Posterior cingulate gyrus (tissue), 11 donors: ENCODE measurements at places on chromosomes 3 and 15.

- DNase-seq: no peak
These were observed 166.4 kb downstream of the SUCNR1 start for GRCh38 chr3:152039887-152040286.

- no peak for DNase-seq
These were observed 449.5 kb upstream of the TBL1XR1 start for GRCh38 chr3:177646749-177647148.

DNA sequence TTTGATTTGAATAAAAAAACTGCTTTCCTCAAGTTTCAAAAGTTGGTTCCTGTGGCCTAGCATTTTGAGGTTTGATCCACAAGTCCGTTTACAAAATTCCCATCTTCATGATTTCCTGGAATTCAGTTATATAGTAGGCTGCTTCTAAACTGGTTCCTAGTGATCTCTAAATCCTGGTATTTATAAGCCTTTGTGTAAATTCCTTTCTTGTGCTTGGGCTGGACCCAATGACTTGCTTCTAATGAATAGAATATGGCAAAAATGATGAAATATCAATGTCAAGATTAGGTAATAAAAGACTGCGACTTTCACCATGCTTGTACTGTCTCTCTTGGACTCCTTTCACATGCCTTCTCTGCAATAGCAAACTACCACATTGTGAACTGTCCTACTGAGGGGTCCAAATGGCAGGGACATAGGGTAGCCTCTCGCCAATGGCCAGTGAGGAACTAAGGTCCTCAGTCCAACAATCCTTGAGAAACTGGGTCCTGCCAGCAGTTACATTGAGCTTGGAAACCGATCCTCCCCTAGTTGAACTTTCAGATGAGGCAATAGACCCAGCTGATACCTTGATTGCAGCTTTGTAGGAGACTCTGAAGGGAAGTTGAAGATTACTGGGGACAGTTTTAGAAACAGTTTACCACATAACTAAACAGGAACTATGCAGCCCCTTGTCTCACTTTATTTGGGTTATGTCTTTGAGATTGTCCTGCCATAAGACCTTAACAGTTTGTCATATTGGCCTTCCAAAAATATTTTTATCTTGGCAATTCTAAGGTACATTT is 303.9 kb upstream of the TBC1D5 start:
- DNase-seq: no peak

DNA sequence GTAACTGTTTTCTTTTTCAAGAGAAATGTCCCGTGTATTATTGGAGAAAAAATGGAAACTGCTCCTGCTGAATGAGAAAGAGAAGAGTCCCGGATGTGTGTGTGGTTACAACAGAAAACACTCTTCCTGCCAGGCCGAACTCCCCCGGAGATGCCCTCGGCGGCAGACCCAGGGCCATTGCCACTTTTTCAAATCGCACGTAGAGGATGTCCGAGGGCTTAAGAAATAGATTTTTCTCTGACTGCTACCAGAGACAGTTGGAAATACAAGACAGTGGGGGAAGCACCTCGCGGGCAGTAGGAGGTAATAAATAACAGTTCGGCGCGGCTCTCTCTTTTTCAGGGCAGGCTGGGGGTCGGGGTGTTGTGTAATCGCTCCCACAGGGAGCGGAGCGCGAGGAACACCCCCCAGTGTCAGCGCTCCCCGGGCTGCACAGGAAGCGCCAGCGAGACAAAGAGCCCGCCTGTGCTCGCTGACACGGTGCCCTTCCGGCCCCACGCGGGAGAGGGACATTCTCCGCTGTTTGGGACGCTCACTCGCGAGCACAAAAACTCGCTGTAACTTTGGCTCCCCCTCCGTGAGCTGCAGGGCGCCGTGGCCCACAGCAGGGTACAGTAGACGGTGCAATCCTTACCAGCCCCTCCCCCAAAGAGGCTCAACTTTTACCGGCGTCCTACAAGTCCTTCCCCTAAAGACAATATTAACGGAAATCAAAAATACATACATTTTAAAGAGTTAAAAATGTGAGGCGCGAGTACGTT is 1.1 kb downstream of the VGLL4 start:
- peak; percentile 82 for DNase-seq

DNA sequence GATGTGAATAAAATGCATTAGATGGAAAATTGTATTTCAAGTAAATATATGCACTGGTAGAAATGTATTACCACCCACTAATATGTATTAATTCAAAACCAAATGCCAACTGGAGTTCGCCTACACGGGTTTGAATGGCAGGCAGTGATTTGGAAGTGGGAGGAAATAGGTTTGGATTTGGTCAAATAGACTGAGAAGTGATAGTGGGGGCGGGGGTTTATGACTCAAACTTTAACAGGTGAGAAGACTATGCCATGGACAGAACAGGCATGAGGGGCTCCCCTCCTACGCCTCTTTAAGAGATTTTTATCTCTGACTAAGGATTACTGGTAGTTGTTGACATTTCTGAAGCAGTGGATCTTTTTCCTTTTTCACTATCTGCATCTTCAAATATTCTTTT is 677.8 kb downstream of the NTRK3 start:
- no peak for DNase-seq

GRCh38 chr15:56628893-56629532 is 104.3 kb downstream of the ZNF280D start:
- DNase-seq: no peak

GRCh38 chr3:162984746-162985145 is 1488.1 kb downstream of the OTOL1 start:
- DNase-seq: no peak

DNA sequence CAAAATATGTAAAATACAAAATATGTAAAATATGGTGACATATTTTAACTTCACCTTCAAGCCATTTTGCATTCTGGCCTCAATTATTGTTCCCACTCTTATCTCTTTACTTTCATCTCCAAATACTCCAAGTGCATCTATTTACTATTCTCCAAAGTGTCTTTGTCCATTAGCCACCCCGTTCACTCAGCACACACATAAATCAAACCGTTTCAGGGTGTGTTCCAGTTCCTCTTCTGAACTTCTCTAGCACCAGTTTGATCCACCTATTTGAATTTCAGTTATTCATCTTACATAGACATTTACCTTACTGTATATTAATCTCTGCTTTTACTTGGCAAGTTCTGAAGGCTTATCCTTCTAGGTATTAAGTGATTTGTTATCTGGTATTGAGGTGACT is 45.1 kb downstream of the SGO1 start:
- DNase-seq: no peak

DNA sequence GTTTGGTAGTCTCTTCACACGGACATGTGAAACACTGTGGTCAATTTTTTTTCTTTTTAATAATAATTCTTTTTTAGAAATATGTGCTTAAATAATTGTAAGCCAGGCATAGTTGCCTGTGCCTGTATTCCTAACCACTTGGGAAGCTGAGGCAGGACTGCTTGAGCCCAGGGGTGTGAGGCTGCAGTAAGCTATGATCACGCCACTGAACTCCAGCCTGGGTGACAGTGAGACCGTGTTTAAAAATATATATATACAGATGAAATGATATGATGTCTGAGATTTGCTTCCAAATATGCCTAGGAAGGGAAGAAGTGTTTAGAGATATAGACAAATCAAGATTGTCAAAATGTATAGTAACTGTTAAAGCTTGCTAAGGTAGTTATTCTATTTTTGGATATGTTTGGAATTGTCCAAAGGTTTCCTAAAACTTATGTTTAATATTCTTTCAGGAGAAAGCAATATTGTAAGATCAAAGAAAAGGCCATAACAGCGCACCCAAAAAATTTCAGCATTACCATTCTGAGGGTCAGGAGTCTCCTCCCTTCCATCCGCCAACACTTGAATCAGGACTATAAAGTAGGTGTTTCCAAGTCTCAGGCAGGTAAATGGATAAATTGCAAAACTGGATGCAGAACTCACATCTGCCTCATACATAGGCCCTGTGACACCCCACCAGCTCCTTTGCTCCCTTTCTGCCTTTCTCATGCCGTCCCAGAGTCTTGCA is 532 bp upstream of the SELENOT start:
- no peak for DNase-seq

- no peak for DNase-seq
These were observed 21.8 kb upstream of the KLHL24 start for GRCh38 chr3:183613366-183614285.

DNA sequence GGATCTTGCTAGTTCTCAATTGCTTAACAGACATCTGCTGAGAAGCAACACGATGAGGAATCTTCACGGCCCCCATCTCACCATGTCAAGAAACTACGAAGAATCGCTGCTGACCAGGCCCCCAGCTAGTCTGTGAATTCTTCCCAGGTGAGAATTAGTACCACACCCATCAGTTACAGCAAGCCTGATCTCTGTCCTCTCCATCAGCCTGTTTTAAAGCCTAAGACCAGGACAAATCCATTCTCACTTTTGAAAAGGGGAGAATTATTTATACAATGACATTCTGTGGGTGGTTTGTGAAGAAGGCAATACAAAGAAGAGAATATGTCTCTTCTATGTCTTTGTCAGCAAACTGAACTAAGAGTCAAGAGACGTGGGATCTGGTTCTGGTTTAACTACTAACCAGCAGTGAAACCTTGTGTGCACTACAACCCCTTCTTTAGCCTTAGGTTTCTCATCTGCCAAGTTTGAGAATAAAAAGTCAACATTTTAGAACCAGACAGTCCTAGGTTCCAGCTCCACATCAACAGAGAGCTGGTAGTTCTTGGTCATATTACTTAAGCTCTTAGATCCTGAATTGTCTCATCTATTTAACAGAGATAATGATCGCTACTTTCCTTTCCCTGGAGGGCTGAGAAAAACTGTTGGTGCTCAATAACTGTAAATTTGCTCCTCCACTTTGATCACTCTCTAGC is 160.4 kb upstream of the RORA start:
- DNase-seq: no peak

DNA sequence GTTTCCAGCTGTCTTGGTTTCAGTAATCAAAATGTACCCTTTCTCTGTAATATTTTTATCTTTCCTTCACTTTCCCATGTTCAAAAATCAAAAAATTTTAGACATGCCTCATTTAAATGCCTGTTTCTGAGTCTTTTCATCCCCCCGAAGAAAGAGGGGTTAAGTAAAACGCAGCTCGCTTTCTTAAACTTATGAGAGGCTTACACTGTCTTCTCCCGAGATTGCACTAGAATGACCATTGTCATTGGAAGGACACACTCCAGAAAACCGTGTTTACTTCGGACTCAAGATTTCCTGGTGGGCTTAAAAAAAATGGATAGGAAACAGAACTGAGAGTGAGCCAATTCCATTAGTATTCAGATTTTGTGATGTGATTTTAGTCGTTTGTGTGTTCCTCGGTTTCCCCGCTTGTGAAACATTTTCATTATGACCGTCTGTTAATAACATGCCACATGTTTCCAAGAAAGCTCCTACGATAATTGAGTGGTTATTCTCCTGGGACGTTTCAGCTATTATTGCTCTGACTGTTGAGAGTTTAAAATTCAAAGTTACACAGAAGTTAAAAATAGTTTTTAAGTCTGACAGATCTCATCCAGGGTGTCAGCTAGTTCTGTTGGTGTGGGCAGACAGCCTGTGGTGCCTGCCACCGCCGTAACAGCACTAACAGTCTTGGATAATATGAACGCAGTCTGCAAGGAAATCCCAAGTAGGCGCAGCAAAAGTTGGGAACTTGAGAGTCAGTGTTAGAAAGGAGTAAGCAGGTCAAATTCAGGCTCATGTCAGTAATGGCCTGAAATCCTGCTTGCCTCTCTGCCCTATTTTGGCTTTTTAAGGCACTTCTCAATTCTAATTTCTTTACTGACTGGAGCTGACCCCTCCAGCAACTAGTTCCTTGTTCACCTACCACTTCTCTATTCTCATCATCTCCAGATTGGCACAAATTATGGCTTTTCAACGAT is 1.5 kb downstream of the CRYBG3 start:
- peak; percentile 26 for DNase-seq

GRCh38 chr15:71115567-71116351 is 488 bp downstream of the THSD4 start:
- DNase-seq: no peak

DNA sequence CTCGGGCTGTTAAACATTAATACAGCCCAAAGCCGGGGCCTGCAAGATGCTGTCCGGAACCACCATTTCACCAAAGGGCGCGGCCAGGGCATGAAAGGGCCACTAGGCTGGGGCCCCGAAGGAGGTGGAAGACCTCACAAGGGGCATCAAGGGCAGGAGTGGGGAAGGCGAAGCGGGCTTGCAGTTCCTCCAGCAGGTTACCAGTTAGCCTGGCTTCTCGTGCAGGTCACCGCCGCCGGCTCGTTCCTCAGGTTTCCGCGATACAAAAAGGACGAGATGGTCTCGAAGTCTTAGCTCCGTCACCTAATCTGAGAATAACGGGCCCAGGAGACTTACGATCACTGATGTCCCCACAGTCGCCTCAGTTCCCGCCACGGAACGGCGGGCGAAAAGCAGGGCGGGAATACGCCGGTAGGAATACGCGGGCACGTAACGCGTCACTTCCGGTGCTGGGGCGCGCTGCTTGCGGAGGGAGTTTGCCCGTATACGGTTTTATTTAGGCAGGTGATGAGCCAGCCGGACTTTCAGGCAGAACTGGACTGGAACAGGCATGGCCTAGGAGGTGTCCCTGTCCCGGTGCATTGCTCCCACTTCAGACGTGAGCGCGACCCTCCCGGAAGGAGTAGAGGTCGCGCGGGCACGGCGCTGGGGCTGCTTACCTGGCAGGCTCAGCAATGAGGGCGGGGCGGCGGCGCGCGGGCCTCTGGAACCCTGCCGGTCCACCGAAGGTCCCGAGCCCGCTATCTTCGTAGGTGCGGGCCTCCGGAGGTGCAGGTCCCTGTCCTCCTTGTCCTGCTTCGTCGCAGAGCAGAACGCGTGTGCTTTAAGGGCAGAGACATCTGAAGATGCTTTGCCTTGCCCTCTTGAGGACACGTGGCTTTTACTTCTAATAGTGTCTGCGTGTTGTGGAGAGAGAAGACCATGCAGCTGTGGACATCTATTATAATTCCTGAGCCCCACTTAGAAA is at the start of gene RFC4:
TSS of gene RFC4 (minus strand) at position 394 of the 967 bp plus-strand sequence. CDS start 1,769 bp downstream, outside the sequence.
- peak; percentile 98 for DNase-seq

DNA sequence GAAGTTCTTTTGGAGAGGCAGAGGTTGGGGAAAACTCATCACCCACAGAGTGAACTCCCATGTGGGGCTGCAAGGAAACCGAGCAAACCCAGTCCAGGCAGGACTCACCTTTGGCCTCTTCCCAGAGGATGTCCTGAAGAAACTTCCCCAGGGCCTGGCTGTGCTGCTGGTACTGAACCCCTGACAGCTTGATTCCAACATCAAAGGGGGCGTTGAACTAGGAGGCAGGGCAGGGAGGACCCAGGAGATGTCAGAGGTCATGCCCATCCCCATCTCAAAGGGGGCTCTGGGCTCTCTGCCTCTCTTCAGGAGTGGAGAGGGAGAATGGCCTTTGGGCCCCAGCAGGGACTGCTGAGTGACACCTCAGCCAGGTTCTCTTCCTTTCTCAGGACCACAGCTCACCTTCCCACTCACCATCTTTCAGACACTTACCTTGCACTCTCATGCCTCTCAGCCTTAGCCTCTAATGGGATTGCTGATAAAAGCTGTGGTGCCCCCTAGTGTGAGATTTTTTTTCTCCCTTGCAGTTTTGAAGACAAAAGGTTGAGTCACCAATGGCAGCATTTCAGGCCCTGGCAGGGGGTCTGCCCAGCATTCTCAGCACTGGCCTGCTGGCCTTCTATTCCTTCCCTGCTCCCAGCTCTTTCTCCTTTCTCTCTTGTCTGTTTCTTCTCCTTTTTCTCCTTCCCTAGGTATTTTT is 6.0 kb downstream of the GHRL start:
- DNase-seq: no peak
